ENCODE measurements at places on chromosomes 13 and 19.
A peak's percentile ranks its signal among the peaks of the same experiment; 100 is the strongest.

DNA sequence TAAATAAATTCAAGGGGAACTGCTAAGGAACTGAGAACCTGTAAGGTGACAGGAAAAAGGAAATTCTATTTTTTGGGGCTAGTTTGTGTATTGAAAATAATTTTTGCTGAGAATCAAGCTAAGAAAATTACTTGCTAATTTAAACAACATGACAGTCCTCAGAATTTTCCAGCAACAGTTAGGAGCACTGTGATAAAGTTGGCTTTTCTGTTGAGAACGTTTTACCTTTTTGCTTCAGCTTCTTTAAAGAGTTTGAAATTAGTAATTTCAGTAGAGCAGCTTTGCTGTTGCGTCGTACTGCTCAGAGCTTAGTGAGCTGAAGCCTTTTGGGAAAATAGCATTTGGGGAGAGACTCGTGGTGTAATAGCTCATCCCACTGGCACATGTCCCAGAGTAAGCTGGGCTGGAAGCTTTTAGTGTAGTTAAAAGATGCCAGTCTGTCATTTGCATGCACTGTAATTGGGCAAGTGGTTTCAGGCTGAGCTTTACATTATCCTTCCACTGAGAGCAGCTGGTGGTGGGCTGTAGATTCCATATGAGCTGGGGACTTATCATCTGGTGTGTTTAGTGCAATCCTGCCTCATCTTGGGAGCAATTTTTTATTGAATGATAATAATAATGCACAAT is 69.8 kb downstream of the LRCH1 start:
- DNase-seq: no peak

GRCh38 chr19:29211562-29212355 is 1.2 kb downstream of the UQCRFS1 start:
- DNase-seq: no peak

- no peak for DNase-seq
Observed at GRCh38 chr13:51192348-51192747, 29.9 kb upstream of the FAM124A start.

DNA sequence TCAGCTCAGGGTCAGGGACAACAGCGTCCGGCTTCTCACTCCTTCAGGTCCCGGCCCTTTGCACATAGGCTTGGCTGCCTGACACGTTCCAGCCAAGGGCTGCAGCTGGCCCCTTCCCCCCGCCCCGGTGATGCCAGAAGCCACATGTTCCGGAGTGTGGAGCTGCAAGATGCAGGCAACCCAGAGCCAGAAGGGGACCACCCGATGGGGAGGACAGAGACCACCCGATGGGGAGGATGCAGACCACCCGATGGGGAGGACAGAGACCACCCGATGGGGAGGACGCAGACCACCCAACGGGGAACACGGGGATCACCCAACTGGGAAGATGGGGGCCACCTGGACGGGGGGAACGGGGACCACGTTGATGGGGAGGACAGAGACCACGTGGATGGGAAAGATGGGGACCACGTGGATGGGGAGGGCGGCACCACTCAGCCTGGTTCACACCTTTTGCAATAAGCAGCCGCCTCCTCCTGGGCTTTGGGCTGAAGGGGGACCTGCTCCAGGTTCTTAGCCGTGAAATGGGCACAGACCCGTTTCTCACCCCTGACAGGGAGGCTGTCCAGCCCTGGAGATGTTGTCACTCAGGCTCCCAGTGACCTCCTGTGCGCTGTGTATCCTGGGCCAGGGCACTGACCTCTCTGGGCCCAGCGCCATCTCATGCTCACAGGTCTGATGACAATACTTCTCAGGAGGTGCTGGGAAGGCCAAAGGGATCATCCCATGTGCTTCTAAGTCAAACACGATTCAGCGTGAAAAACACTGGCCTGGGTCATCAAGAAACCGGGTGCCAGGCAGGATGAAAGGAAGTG is 34.5 kb downstream of the C13orf46 start:
- no peak for DNase-seq

GRCh38 chr19:54254195-54254906 is 2.7 kb downstream of the LILRB5 start:
- no peak for DNase-seq

GRCh38 chr13:59197397-59197796 is 966.3 kb downstream of the DIAPH3 start:
- no peak for DNase-seq

GRCh38 chr13:40460116-40460515 is 206.3 kb downstream of the FOXO1 start:
- DNase-seq: no peak

DNA sequence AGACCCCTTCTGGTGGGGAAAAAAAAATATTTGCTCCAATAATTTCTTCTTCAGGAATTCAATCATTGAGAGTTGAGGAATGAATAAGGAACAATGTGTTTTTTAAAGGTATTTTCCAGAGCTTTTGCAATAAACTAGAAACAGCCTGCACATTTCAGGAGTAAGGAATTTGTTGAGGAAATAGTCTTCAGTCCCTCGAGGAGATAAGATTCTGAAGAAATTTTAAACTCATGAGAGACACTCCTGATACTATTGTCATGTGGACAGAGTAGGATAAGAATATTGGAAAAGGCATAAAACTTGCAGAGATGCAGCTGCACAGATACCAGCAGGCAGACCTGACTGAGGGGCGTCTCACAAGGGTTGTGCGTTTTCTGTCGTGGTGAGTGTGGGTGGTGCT is 36.6 kb downstream of the COMP start:
- DNase-seq: no peak

- no peak for DNase-seq
Observed at GRCh38 chr13:67120872-67121531, 109.1 kb downstream of the PCDH9 start.

- peak; percentile 57 for DNase-seq
Observed at GRCh38 chr19:12668932-12669269, 2.3 kb downstream of the WDR83 start.

DNA sequence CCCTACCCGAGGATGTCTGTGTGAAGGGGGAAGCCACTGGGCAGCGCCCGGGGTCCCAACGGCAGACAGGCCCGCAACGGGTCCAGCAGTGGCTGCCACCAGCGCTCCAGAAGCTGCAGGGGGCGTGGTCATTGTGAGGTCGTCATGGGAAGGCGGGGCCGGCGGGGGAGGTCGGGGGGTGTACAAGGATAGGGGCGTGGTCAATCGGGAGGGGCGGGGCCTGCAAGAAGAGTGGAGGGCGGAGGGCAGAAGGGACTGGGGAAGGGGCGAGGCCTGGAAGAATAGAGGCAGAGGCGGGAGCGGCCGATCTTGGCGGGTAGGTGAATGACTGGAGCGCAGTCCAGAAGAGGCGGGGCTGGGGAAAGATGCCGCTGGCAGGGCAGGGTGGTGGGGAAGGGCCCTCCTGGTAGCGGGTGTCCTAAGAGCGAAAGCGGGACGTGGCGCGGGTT is 4.4 kb downstream of the FUZ start:
- DNase-seq: peak; percentile 83

DNA sequence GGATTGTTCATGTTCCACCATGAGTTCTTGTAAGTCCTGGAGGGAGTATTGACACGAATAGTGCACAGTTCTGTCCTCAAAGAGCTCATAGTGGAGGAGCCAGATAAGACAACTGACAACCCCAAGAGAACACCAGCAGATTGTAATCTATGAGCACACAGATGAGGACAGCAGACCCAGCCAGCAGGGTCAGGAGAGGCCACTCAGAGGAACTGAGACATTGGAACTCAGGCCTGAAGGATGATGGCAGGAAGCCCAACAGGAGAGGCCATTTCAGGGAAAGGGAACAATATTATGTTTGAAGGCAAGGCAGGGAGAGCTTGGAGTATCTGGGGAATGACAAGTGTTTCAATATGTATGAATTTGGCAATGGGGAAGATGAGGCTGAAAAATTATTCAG is 63.7 kb upstream of the IPO5 start:
- no peak for DNase-seq

DNA sequence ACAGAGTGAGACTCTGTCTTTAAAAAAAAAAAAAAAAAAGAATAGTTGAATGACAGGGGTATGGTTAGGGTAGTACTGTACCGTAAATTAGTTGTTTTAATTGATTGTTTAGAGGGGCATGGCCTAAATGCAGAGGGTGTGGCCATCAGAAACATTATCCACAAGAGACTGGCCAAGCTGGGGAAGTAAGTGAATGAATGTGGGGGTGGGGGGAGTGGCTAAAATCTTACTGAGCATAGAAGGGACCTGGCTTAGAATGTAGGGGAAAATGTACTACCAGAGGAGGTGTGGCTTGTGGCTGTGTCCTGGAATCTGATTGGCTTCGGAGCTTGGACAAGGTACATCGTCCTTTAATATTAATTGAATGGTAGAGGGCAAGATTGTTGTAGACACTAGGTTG is 3.8 kb downstream of the BCL2L12 start:
- no peak for DNase-seq

- DNase-seq: no peak
Observed at GRCh38 chr13:44879452-44880058, 109.7 kb downstream of the NUFIP1 start.

- DNase-seq: no peak
Observed at GRCh38 chr19:17289489-17289888, 7.8 kb downstream of the ANKLE1 start.

DNA sequence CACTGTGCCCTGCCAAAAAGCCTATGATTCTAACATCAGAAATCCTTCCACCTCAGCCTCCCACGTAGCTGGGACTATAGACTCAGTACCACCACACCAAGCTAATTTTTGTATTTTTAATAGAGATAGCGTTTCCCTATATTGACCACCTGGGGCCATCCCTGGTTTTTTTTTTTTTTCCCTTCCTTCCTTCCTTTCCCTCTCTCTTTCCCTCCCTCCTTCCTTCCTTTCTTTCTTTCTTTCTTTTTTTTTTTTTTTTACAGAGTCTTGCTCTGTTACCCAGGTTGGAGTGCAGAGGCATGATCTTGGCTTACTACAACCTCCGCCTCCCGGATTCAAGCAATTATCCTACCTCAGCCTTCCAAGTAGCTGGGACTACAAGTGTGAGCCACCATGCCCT is 1.1 kb upstream of the SAE1 start:
- DNase-seq: no peak

DNA sequence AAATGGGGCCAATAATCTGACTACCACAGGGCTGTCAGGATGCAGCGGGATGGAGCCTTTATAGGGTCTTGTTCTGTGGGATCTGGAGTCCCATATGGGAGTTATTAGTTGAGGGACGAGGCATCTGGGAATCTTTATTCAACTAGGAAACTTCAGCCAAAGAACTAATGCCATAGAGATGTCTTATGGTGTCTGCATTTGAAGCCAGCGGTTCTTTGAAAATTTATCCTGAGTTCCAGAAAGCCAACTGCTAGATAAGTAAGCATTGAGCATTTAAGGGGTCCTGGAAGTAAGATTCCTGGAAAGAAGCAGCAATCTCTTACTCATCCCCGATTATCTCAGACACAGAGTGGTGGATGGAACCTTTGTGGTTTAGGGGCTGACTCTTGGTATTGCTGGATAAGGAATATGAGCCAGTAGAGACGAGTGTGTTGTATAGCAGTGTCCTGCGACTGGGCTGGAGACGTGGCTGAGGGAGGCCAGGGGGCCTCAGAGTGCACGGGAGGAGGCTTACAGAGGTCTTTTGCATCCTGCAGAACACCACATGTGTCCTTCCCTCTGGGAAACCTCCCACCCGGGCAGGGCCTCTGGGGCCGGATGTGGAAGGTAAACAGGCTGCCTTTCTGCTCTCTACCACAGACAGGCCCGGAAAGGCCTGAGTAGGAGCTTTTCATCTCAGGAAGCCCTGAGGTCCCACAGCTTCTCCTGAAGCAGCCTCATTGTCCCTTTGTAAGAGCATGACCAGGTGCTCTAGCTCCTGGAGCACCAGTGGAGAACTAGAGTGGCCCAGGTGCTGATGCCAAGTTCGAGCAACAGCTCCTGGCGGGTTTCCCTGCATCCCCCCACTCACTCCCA is 28.8 kb downstream of the ACTN4 start:
- no peak for DNase-seq

- no peak for DNase-seq
Observed at GRCh38 chr19:55537741-55538111, 793 bp upstream of the SBK2 start.

GRCh38 chr19:39516270-39516669 is 1.3 kb downstream of the SELENOV start:
- no peak for DNase-seq
